ENCODE measurements at places on chromosomes 5 and 9.

DNA sequence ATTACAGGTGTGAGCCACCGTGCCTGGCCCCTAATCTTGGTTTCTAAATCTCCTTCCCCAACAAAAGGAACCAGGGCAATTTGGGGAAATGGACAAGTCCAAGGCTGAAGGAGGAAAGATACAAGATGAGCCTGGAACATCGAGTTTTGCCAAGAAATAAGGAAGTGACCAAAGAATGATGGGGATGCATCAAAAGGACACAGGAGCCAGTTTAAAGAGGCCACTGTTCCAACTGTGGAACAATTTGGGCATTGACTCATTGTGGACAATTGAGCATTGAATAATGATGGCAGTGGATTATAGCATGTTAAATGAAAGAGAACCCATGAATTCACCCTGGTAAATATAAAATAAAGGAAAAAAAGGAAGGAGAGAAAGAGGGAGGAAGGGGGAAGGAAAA lies 47.5 kb downstream of the DUSP1 start:
- no peak for DNase-seq

DNA sequence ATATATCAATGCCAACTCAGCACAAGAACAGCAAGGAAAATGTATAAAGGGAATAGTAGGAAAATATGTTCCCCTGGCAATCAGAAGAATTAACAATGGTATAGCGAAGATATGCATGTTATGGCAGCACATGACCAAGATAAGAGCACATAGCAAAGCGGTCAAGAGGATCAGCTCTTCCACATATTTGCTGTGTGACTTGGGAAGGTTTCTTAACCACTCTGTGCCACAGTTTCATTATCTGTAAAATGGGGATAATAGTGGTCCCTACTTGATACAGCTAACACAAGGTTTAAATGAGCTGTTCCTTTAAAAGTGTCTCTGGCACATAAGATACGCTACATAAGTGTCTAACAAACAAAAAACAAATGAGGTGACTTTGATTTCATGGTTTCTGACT lies 77.9 kb upstream of the PIP5K1B start:
- DNase-seq: no peak

- no peak for DNase-seq
Observed at GRCh38 chr5:78953092-78953800, 31.9 kb downstream of the ARSB start.

DNA sequence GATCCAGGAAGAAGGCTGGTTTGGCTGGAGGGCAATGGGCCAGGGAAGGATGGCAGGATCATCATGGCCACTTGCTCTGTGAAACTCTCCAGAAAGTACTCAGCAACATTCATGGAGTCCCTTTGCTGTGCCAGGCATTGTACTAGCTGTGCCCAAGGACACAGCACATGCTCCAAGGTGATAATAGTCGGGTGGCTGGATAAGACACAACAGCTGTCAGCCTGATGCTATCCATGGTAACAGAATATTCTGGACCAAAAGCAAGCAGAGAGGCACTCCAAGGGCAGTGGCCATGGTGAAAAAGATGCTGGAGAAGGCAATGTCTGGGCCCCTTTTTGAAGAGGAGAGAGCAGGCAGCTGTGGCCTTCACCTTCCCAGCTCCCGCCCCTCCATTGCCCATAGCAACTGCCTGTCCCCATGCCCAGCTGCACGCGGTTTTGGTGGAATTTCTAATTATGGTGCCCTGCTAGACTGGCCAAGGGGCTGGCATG lies 113.8 kb upstream of the CPEB4 start:
- no peak for DNase-seq

Measured in activated CD8-positive, alpha-beta memory T cell treated with anti-CD3 and anti-CD28 coated beads, Interleukin-2, amount 50 U/mL, for 4 hours (primary cell).